ENCODE measurements at places on chromosomes 1 and 21.
A peak's percentile ranks its signal among the peaks of the same experiment; 100 is the strongest.

DNA sequence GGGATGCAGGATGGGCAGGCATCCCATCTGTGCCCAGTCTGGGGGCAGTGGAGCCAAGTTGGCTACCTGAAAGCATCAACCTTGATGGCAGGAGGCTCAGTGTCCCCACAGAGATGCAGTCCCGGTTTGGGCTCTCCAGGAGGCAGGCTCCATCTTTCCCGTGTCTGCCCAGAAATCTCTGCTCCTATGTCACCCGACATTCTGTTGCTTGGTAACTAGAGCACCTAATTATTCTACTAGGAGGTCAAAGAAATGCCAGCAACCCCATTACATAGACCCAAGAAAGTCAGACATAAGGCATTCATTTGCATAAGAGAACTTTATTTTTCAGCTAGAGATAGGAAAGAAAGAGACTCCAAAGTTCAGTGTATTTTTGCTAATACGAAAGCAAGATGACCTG is 100.3 kb upstream of the BACE2 start:
- DNase-seq = no peak

GRCh38 chr1:197200272-197200899 is 53.9 kb upstream of the ASPM start:
- no peak for DNase-seq

DNA sequence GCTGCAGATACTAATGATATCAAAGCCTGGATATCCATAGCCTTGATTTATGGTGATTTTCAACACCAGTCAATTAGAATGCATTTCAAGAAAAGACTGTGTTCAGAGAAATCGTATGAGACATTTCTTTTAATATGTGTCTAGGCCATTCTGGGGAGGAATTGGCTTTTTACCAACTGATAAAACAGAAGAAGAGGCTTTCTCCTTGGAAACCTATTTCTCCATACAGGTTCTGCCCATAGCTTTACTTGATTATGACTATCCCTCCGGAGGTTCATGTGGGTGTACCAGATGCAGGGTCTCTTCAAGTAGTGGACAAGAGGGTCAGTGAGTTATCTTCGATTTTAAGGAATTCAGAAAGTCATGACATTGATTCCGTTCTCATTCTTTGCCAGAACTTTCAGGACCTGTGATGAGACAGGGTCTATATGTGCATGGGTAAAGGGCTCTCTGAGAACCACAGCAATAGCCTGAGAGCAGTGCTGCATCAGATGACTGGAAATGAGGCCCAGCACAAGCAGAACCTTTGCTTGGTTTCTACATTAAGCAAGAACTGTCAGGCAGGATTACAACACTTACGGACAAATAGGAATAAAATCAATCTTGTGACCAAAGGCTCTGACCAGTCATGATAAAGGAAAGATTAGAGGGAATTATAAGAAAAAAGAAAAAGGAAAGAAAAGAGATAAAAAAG is 263.7 kb upstream of the SGIP1 start:
- DNase-seq = no peak

- DNase-seq = no peak
These were observed 120.5 kb downstream of the UBE2U start for GRCh38 chr1:64323882-64324281.

DNA sequence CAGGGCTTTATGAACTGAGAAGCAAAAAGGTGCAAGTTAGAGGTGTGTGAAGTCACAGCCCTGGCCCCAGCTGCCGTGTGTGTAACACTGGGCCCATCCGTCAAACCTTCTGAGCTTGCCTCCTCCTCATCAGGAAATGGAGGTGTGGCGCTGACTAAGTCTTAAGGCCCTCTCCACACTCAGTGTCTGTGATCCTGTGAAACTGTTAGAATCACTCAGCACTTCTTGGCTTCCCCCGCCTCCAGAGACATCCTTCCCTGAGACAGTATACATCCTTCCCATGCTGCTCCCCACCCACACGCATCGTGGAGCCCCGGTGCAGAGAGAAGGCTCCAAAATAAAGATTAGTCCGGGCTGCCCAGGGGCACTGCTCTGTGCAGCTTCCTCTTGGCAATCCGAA is 33.3 kb downstream of the LRP8 start:
- peak; percentile 64 for DNase-seq

DNA sequence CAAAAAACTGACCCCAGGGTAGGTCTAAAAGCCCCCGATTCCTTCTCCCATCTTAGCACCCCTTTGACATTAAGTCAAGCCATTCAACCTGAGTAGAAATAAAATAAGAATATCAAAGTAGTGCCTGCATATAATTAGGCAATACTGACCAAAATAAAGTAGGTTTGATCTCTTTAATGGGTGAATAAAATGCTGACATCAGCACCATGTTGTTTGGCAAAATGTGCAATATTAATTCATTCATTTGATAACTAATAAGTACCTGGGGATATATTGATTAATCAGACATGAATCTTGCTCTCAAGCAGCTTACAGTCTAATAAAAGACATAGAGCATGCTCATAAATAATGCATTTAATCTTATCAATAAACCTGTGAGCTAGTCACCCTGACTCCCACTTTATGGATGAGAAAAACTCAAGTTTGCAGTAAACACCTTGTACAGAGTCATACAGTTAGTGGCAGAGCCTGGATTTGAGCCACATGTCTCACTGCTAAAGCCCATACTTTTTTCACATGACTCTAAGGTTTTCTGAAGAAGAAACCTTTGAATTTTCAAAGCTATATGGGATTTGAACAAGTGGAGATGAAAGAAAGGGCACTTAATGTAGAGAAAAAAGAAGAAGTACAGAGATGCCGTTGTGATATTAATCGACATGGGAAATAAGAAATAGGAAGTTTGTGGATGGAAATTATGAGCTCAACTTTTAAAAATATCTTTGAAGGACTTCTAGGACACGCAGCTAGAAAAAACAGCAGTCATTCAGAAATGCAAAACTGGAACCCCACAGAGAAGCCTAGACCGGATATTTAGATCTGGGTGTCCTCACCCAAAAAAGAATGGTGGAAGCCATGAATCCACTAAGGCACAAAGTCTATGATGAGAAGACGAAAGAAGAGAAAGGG is 183.9 kb downstream of the TOMM20 start:
- DNase-seq = peak; percentile 47

- DNase-seq = no peak
These were observed 2.6 kb downstream of the KCNAB2 start for GRCh38 chr1:6048179-6048867.

DNA sequence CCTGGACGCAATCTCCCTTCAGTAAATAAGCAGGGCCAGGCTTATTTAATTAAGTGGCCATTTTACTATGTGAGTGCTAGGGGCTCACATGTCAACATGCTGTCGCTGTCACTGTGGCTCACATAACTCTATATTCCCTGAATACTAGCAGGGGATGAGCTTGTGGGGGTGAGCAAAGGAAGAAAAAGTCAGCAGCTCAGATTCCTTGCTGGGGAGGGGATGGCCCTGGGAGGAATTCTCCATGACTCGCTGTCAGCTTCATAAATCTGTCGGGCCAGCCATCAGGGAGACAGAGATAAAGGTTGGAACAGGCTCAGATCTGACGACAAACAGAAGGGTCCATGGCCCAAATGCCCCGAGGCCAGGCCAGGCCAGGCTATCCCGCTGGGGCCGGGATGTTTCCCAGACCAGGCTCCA is 26.0 kb upstream of the PLEKHG5 start:
- no peak for DNase-seq

DNA sequence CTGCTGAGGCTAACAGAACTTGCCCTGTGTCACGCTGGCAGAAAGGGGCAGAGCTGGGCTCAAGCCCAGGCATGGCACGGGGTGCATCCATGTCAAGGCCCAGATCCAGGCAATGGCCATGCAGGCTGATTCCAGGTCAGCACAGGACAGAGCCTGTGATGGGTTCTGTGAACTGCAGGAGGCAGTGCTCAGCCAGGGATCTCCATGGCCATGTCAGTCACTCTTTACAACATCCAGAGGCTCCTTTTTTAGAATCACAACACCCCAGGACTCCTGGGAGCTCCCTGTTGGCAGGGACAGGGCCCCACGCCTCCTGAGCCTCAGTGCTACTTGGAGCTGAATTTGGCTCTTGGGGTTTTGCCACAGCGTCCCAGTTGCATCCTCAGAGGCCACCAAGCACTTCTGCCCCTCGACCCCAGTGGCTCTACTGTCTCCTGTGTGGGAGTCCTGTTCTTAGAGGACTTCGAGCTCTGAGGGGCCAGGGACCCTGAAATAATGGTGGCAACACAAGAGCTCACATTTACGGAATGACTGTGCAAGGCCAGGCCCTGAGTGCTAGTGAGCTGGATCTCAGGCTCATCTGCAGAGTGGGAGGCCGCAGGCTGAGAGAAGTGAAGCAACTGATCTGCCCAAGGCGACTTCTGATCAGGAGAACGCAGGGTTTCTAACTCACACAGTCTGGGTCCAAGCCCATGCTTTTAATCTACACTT is 211.5 kb downstream of the TRABD2B start:
- no peak for DNase-seq

- no peak for DNase-seq
These were observed 15.6 kb upstream of the C1orf198 start for GRCh38 chr1:230883967-230884366.

- no peak for DNase-seq
These were observed at the start of gene KRTAP10-6 for GRCh38 chr21:44592446-44593311. KRTAP10-6 (minus strand) TSS chr21:44592505; CDS start chr21:44592484, 21 bp downstream.
